Amniotic stem cell (primary cell): ENCODE measurements at places on chromosomes 5 and 9.

GRCh38 chr5:150172145-150172544 lies 5.6 kb downstream of the CDX1 start:
- DNase-seq: no peak

DNA sequence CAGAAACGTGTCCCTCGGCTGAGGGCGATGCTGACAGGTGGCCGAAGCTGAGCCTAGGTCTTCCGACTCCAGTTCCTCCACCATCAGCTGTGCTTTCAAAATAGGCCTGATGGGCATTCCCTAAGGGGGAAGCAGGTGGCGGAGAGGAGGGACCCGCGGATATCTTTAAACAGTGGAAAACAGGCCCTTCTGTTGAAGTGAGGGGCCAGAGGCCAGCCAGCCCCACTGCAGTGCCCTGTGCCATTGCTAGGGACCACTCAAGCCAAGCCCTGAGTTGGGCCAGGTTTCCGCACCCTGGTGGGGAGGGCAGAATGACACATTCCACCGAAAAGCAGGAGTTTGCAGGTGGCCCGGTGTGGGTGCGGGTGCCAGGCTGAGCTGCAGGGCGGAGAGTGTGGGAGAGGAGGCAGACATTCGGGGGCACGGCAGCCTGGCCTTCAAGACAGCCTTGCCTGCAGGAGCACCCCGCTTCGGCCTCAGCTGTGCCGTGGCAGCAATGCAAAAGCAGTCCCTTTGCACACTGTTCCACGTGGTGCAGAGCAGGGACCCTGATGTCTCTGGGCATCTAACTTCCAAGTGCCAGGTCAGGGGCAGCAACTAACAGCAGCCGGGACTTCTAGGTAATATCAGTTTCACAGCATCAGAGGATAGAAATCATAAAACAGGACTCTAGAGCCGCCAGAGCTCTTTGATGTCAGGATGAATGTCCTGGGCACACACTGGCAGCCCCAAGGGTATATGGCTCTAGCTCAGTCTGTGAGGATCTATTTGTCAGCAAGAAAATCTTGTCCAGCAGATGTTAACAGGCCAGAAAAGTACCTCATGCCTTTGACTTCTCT lies 17.2 kb downstream of the HNRNPH1 start:
- DNase-seq: no peak

- DNase-seq: no peak
Measured at GRCh38 chr5:128224336-128224735, 140.8 kb downstream of the SLC12A2 start.

GRCh38 chr9:129072171-129072570 lies 8.7 kb upstream of the DOLPP1 start:
- DNase-seq: no peak

DNA sequence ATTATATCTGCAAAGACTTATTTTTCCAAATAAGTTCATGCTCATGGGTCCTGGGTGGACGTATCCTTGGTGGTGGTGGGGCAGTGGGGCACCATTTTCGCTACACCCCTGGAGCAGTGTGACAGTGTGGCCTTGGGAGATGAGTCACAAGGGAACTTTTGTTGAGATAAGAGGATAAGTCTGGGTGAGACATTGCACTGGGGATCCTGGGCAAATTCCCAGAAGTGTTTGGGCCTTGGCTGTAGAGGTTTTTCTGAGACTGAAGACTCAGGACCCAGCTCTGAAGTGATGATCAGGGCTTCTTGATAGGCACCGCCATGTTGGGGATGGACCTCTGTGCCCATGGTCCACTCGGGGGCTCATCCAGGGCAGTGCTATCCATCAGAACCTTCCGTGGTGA lies 149.4 kb downstream of the MACROH2A1 start:
- DNase-seq: no peak

DNA sequence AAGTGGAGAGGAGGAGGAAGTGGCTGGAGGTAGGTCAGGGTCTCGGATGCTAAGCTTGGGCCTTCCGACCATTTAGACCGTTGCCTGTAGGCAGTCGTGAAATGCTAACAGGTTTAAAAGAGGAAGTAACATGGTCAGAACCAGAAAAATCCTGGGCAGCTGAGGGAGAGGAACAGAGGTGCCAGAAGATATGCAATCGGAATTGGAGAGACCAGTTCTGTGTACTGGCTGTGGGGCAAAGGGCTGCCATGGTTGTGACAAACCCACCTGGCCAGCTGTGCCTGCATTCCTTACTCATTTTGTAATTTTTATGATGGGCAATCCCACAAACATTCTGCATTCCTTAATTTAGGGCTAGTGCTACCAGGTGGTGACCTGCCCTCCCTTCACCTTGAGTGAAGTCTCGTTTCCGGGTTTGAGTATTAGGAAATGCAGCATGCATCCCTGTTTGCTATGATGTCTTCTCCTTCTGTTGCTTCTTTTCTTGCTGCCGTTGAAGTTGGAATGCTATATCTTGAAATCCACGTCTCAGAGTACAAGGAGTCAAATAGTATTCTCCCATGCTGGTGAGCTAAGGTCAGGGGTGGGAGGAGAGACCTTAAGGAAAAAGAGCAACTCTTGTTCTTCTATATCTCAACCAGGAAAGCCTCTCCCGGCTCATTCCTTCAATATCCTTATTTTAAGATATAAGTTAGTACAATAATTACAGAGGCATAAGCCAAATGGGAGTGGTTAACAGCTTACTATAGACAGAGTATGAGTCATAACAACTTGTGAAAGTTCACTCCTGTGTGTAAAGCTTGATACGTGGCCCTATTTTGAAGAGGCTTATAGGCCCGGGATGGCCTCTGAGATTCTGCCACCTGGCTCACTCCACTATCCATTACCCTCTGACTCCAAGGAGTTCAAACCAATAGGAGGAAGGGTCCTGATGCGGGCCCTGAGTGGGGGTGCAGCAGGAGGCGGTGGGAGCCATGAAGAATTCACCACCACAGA lies 37.0 kb downstream of the B4GALT1 start:
- DNase-seq: no peak

DNA sequence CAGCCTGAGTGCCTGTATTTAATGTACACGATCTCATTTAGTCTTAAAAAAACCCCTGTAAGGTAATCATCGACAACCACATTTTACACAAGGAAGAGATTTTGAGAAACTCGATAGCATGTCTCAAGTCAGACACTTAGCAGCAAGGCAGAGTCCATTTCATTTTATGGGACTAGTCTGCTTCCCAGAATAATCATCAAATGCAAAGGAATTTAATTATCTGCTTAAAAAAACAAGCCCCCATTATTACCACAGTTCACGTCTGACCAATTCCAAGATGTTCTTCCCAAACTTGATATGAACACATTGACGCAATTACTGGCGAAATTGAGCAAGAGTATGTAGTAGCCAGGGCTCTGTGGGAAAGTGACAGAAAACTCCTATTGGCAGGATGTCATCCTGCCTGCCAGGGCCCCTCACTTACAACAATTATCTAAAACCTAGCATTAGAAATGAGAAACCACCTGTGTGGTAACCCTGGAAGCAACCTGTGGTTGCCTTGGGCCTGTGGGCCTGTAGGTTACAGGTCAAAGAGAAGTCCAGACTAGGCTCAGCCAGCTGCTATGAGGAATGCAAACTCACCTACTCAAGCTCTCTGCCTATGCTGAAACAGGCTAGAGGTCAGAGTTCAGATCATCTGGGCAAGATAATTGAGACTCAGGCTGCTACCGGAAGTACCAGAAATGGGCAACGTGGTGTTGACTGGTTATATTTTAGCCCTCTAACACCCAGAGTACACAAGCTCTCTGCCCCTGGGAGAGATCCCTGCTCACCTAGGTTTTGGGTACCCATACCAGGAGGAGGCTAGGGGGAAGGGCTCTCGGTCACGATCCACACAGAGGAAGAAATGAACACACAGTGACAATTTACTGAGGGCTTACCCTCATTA lies 1.6 kb downstream of the B4GALT1 start:
- no peak for DNase-seq

GRCh38 chr9:128113526-128114325 lies 13.8 kb downstream of the PTGES2 start:
- DNase-seq: no peak

GRCh38 chr5:126446498-126447224 lies 23.5 kb downstream of the GRAMD2B start:
- peak; percentile 74 for DNase-seq

DNA sequence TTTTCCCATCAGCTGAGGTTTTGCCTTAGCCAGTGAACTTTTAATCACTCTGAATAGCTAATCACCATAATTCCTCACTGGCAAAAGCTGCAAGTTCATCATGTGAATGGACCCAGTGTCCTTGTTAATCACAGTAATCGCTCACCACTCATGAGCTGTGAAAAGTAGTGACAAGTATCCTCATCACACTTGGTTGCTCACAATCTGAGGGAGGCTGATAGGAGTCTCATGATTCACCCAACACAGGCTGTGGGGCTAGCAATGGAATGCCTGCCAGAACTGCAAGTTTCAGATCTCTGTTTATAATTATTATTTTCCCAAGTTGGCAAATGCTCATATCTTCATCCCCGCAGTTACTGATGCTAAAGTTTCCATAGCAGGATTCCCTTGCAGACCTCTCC lies 467.2 kb downstream of the KIF4B start:
- DNase-seq: no peak

- peak; percentile 53 for DNase-seq
Measured at GRCh38 chr5:142866563-142867275, 96.5 kb downstream of the ARHGAP26 start.

GRCh38 chr9:109277451-109277850 lies 43.4 kb downstream of the EPB41L4B start:
- no peak for DNase-seq

GRCh38 chr5:5575461-5575860 lies 153.0 kb downstream of the ICE1 start:
- no peak for DNase-seq

DNA sequence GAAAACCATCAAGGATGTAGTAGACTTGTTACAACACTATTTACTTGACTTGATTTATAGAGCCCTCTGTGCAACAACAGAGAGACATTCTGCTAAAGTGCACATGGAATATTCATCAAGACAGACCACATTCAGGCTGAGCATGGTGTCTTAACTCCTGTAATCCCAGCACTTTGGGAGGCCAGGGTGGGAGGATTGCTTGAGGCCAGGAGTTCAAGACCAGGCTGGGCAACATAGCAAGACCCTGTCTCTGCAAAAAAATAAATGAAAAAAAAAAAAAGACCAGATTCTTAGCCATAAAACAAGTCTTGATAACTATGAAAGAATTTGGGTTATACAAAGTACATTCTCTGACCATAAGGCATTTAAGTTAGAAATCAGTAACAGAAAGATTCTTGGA lies 25.3 kb downstream of the DENND4C start:
- DNase-seq: no peak

DNA sequence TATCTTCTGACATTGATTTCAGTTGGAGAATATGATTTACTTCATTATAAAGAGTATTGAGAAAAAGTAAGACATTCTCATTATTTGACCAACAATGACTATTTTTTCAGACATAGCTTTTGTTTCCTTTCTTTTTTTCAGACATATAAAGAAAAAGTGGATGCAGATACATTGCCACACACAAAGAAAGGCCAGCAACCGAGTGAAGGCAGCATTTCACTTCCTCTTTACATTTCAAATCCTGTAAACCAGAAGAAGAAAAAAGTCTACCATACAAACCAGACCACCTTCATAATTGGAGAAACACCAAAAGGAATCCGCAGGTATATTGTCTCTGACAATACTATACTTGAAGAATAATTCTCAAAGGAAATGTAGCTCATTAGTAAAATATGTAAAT lies 128.9 kb downstream of the ERCC6L2 start:
- DNase-seq: no peak

- DNase-seq: no peak
Measured at GRCh38 chr5:2186472-2187015, 303.8 kb upstream of the IRX4 start.

GRCh38 chr5:103724271-103724670 lies 161.7 kb upstream of the NUDT12 start:
- DNase-seq: no peak

DNA sequence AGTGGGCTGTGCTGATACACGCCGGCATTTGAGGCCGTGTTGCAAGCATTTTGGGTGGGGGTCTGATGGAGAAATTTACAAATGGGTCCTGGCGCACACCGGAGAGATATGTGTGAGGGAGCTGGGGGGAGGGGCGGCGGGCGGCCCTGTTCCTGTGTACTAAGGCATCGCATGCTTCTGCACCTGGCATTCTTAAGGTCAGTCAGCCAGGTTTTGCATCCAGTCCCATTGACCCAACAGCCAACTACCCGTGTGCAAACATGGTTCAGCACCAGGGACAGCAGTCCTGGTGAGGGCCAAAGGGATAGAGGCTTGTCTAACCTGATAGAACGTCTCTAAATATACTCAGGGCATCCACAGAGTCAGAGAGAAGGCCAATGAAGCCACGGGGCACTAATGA lies 839 bp downstream of the GABRG2 start:
- DNase-seq: no peak

GRCh38 chr5:83957188-83957587 lies 236.5 kb upstream of the HAPLN1 start:
- no peak for DNase-seq

- no peak for DNase-seq
Measured at GRCh38 chr5:103466495-103466894, 96.1 kb downstream of the NUDT12 start.
